ENCODE measurements at places on chromosomes 11 and 22. TPM values are rescaled to one million over a fixed set of nuclear protein-coding genes. Genes with fewer than 3 reads are reported as not detected.
A peak's percentile ranks its signal among the peaks of the same experiment; 100 is the strongest.

The LMO2 gene
- 34.4 TPM for polyA plus RNA-seq

DNA sequence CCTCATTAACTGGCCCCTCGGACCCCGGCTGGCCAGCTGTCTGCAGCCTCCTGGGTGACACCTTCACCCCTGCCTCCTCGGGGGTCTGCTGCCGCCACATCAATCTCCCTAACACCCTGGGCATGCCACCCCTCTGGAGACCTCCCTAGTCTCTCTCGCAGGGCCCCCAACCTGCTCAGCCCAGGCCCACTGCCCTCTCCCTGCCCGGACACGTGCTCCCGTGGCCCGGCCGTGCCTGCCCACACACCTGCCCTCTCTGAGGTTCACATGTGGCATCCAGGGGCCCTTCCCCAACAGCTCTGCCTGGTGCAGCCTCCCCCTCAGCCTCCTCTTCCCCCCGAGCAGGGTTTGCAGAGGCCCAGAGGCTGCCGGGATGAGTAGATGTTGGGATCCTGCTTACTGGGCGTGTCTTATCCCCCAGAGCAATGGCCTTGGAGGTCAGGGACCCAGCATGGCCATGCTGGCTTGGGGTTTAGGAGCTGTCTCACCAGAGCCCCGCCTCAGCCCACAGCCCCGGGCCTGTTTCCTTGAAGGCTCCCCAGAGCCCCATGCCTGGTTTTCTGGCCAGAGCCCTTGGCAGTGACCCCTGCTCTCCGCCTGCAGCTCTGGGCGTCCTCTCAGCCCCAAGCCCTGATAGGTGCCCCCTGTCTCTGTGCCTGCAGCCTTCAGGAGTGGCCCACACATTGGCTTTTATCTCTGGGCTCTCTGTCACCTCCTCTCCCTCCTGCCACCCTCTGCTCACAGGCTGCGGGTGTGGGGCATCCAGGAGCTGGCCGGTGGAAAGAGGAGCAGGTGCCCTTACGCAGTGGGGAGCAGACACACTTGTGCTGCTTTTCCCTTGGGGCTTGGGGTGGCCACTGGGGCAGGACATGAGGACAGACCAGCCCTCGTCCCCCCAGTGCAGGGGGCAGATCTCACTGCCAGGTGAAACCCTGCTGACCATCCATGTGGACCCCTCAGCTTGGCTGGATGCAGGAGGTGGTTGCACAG is 25.7 kb upstream of the SEPTIN5 start:
- DNase-seq, result no peak

- no peak for DNase-seq
Observed at GRCh38 chr22:18066181-18066859, 11.5 kb upstream of the PEX26 start.

DNA sequence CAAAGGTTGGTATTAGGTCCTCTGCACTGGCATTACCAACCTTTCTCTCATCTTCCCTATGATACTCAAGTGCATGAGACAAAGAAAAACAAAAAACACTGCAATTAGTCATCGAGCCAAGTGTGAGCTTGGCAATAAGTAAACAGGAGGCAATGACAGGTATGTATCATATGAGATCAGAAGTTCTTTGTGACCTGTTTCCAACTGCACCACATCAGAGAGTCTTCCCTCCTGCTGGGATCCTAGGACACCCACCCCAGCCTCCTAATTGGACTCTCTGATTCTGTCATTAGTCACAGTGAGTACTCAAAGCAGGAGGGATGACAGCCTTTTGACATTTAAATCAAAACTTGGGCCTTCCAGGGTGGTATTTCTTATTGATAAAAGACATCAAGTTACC is 7.8 kb upstream of the JAML start:
- DNase-seq, result no peak

GRCh38 chr11:31608995-31609394 is 99.4 kb downstream of the ELP4 start:
- DNase-seq, result no peak

The GLB1L3 gene
- polyA plus RNA-seq, result 1.1 TPM

GRCh38 chr11:5036669-5037068 is 9.7 kb upstream of the OR52J3 start:
- DNase-seq, result no peak

GRCh38 chr22:20228939-20229272 is 39.2 kb downstream of the RTN4R start:
- no peak for DNase-seq

- no peak for DNase-seq
Observed at GRCh38 chr11:68709062-68709461, 24.7 kb downstream of the GAL start.

GRCh38 chr11:1959786-1960185 is 12.7 kb downstream of the MRPL23 start:
- no peak for DNase-seq

DNA sequence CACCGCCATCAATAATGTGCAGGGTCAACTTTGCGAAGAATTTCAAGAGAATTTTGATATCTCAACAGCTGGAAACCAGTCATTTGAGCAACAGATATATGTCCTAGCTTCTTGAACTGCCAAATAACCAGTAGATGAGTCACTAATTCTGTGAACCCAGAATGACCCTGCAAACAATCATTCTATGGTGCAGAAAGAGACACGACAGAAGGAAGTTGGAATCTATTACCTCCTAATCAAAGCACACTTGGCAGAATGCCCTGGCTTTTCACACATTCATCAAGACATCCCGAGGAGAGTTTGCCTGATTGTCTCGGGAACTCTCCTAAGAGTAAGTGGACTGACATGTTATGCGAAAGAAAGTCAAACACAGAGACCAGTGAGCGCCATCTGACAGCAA is 621.1 kb downstream of the OPCML start:
- no peak for DNase-seq

The TENM4 gene
- polyA plus RNA-seq, result 20.9 TPM

DNA sequence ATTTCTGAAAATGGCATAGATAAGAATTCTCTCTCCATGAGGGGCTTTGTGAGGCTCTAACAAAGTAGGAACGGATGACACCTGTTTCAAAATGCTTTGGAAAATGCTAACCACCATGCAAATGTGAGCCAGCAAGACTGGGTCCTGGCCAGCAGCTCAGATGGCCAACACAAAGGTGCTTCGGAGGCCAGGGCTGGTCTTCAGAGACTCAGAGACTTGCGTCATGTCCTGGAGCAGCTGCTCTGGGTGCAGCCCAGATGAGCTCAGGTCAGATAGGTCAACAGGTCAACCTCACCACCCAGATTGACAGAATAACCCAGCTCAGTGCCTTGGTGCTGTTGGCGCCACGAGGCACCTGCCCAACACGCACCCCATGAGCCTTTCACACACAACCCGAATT is 12.0 kb upstream of the TMEM121B start:
- no peak for DNase-seq

DNA sequence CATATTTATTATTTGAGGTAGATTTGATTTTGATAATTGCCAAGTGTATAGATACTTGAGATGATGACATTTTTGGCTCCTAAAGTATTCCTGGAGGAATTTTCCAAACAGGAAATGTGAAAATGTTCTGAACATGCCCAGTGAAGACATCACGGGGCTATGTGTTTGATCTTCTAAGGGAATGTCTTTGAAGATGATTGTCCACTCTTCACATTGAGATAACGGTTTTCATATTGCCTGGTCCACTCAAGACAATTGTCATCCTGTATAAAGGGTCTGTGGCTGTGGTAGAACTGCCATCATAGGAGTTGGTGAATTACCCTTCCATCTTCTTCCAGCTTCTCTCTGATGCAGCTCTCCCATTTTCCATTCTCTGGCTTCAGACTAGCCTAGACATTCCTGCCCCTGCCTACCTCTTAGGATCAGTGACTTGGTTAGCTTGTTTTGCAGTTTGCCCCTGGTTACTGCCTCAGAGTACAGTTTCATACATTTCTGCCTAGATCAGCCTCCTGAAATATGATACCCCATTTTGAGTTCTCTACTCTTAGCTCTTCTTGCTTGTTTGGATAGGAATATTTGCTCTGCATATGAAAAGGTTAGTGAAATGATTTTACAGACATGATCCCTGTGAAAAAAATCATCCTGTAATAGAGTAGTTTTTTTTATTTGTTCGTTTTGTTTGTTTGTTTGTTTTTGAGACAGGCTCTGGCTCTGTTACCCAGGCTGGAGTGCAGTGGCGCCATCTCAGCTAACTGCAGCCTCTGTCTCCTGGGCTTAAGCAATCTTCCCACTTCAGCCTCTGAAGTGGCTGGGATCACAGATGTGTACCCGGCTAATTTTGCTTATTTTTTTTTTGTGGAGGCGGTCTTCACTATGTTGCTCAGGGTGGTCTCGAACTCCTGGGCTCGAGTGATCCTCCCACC is 111.4 kb upstream of the SORL1-AS1 start:
- no peak for DNase-seq

DNA sequence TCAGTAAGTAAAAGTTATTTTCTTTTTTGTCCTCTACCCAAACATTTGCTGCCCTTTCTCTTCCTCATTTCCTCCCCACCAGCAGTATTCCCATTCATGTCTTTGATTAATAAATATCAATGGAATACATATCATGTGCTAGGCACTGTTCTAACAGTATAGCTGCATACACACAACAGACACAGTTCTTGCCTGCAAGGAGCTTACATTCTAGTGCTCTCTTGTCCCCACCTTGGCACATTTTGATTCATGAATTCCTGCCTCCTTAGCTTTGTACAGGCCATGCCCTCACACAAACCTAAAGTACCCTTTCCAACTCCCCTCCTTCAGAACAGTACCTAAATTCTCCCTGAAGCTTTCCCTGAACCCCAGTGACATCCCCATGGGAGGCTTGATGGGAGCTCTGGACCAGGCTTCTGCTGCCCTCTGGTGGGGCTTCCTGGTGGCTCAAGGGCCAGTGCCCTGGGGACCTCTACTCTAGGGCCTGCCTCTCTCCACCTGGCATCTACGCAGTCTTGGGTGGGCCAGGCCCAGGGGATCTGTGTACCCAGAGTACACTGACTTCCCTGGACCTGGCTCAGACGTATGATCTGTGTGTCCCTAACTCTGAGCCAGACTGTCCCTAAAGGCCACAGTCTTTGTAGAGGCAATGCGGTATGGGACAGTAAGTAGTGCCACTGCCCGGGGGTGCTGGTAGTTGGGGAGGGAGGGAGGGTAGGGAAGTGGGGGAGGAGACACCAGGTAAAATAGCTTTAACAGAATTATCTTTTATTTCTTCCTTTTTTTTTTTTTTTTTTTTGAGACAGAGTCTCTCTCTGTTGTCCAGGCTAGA is 14.1 kb downstream of the RPS13 start:
- peak; percentile 8 for DNase-seq

- no peak for DNase-seq
Observed at GRCh38 chr11:80846979-80847378, 1406.1 kb upstream of the TENM4 start.

The DCPS gene
- 14.1 TPM for polyA plus RNA-seq

- no peak for DNase-seq
Observed at GRCh38 chr11:34707462-34707840, 86.6 kb downstream of the EHF start.

GRCh38 chr11:35276396-35277145 is 137.6 kb downstream of the CD44 start:
- no peak for DNase-seq

The CCDC134 gene
- 10.8 TPM for polyA plus RNA-seq

- no peak for DNase-seq
Observed at GRCh38 chr22:39718921-39719475, 148.4 kb downstream of the CACNA1I start.

The SCN2B gene
- polyA plus RNA-seq, result 5.1 TPM

DNA sequence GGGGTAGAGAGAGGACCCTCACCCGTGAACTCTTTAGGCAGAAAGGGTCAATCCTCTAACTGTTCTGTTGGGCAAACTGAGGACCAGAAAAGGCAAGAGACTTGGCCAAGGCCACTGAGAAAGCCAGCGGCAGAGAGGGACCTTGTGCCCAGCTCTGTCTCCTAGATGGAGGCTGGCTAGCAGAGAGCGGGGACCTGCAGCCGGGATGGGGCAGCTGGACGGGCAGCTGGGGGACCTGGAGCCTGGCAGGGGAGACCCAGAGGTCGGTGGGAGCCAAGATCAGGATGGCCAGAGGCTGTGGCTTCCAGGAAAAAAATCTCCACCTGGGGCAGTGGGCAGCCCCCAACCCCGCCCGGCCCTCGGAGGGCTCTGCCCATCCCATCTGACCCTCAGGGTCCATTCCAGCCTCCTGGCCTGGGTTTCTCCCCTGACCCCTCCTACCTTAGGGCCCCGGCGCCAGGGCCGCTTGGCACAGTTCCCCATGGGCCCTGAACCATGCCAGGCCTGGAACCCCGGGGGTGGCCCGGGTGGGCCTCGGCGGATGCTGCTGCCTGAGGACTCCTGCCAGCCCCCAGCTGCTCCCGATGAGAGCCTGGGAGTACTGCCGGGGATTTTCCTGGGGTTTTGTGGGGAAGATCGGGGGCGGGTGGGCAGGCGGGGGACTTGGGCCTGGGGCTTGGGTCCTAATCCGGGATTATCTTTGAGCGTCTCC is at the start of gene CABP2:
Gene CABP2 (minus strand): TSS at position 603 of the 712 bp plus-strand sequence. CDS start 120 bp downstream, at position 483.
- no peak for DNase-seq

DNA sequence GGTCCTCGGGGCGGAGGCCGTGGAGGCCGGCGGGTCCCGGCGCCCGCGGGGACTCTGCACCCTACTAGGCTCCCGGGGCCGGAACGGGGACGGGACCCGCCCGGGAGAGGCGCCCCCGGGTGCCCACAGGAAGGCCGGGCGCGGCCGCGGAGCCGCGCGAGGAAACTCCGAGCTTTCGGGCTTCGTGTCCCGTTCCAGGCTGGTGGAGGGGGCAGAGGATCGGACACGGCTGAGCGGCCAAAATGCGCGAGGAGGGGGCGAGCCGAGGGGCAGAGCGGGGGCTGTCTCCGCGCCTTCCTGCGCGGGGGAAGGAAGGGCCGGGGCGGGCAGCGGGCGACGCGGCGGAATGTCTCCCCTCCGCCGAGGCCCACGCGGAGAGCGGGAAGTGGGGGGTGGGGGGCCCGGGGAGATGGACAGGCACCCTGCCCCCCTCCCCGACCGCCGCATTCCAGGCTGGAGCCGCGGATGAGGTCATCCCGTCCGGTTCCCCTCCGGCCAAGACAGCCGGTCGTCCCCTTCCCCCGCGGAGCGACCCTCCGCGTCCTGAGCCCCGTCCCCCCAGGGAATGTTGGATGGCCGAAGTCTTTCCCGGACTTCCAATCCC is 430 bp downstream of the CDC42EP1 start:
- no peak for DNase-seq

The HTR3A gene
- polyA plus RNA-seq, result not detected

The KDM4E gene
- 0.35 TPM for polyA plus RNA-seq

GRCh38 chr22:48745842-48746788 is 1081.6 kb downstream of the BRD1 start:
- DNase-seq, result no peak

The MS4A15 gene
- not detected for polyA plus RNA-seq

GRCh38 chr11:68904248-68904847 is 657 bp downstream of the IGHMBP2 start:
- no peak for DNase-seq

- no peak for DNase-seq
Observed at GRCh38 chr11:32121012-32121411, 30.1 kb downstream of the RCN1 start.

DNA sequence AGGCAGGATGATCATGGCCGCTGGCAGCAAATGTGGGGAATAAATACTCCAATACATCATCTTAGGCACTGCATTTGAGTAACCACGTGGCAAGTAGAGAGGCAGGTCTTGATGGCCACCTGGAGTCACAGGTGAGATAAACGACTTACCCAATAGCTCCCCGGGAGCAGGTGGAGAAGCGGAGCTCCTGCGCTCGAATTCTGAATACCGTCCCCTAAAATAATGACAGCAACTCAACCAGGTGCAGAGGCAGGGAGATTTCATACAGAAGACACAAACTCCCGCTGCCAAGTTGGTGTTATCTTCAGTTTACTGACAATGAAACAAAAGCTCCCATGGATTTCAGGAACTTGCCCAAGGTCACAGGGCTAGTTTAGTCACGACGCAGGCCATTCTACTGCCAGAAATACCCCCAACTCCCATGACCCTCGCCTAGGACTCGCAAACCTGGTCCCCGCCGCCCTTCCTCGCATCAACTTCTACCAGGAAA is 437 bp downstream of the SLC43A3 start:
- no peak for DNase-seq

- DNase-seq, result no peak
Observed at GRCh38 chr11:15119352-15119751, 4.6 kb downstream of the INSC start.
